ENCODE measurements at places on chromosomes 6 and 20. TPM values are rescaled to one million over a fixed set of nuclear protein-coding genes. Genes with fewer than 3 reads are reported as not detected.

The EHMT2 gene
- 30.7 TPM for polyA plus RNA-seq

The ZNF512B gene
- 32.5 TPM for polyA plus RNA-seq

The KIF25 gene
- 0.24 TPM for polyA plus RNA-seq

The C6orf118 gene
- 1.4 TPM for polyA plus RNA-seq
